ENCODE measurements at places on chromosomes 12 and 14.

DNA sequence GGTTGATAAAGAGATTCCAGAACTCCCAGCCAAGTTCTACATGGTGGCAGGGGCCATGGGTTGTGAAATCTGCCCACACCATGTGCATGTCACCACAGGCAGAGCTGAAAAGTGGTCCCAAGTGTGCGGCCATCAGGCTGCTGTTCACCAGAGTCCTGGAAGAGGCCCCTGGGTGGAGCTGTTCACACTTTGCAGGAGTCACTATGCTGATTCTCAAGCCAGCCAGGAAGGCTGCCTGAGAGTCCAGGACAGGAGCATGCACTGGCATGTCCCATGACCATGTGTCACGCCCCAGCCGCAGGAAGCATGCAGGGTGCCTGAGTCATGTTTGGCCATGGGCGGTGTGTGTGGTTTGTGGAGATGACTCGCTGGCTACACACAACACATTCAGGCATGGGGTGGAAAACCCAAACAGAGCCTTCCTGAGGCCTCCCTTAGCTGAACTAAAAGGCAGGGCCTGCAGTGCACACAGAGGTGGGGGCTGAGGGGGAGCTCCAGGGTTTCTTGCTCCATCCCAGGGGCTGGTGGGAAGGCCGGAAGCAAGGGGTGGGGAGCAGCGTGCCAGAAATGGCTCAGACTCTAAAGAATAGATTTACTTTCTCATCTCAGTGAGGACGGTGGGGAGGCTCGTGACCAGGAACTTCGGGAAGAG lies 19.4 kb downstream of the ABCB9 start:
- peak; percentile 89 for DNase-seq

DNA sequence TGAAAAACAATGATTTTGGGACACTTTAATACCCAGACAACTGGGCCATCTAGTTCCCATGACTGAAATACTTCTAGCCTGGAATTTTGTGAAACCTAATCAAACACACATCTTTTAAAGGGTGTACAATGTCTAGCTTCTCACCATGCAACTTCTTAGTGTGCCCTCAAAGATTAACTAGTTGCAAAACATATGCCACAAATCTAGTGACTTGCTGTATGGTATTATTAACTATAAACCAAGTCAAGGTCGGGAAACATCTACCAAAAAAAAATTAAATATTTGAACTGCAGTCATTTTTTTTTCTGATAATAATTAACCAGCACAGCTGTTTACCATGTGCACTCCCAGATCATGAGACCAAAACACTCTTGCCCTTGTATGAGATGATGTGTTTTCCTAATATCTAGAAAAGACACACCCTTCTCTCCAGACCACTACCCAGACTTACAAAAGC lies 171.8 kb upstream of the FOXN3 start:
- DNase-seq = no peak

- DNase-seq = no peak
Measured at GRCh38 chr14:39342768-39343167, 89.5 kb downstream of the FBXO33 start.

GRCh38 chr14:102200690-102201352 lies 61.1 kb downstream of the WDR20 start:
- no peak for DNase-seq

DNA sequence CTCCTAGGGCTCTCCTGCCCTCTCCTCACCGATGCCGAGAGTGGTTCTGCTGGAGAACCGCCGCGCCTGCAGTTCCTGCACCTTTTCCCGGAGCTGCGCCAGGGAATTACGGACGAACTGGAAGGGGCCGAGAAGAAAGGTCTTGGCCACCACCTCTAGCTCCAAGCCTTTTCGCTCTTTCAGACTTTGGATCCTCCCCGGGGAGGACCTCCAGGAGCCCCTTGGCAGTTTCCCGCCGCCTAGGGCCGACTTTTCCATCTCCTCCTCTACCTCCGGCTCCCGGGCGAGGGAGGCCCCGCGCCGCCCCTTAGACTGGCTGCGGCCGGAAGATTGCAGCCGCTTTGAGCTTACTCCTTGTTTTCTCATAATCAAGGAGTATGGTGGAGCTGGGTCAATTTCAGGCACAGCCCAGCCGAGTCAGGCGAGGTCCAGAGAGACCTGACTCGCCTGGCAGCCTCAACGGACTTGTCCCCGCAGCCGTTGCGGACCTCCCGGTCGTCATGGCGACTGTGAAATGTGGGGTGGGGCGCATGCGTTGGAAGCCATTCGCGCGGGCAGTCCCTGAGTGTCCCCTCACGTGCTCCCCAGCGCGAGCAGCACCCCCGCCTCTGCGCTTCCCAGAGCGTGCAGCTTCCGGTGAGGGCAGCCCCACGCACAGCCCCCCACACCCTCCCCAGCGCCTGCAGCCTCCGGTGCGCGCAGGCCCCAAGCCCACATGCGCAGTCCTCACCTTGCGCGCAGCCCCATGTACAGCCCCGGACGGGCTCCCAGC lies at the start of gene DPY19L2:
Gene DPY19L2 (minus strand): TSS at position 466 of the 772 bp plus-strand sequence. CDS start 100 bp downstream, at position 366.
- peak; percentile 65 for DNase-seq

DNA sequence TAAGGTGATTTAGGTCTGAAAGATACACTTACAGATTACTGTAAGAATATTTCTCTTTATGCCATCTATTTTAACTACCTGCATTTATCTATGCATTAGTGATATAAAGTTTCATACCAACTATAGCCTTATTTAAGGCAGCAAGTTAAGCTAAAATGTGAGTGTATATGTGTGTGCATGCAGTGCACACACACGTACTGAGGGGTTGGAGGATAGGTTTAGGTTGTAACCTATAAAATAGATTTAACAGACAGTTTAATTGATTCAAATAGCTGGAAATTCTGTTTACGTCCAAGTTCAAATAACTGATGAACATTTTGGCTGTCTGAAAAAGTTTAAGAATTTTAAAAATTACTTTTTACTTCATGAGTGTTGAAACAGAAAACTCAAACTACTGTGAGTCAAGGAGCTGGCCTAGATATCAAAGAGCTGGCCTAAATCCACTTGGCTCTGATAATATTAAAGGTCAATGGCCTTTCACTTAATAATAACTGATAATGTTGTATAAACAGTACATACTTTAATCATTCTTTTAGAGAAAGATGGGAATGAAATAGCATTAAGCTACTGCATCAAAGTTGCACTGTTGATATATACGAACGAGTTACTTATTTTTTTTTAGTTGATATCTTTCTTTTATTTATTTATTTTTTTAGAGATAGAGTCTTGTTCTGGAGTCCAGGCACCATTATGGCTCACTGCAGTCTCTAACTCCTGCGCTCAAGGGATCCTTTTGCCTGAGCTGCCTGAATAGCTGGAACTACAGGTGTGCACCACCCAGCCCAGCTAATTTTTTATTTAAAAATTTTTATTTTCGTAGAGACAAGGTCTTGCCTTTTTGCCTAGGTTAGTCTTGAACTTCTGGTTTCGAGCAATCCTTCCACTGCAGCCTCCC lies 13.8 kb upstream of the KCNJ8 start:
- DNase-seq = no peak

DNA sequence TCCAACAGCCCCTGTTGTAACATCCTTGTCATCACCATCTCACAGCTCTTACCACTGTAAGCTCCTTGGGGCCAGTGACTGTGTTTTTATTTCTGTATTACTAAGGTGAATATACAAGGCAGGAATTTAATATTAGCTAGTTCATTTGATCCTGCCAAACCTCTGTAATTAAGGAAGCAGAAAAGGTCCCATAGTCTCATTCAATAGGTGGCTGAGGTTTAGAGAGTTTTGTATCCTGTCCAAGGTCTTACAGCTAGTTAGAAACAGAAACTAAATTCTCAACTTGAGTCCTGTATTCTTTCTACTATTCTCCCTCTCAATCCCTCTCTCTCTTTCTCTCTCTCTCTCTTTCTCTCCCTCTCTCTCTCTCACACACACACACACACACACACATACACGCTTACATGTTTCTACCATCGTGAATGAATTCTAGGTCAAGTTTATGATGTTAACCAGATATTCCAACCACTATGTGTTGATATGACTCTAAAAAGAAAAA lies 543 bp upstream of the GLIPR1 start:
- no peak for DNase-seq

- DNase-seq = no peak
Measured at GRCh38 chr14:55975281-55975910, 142.8 kb upstream of the PELI2 start.

Data from CD4-positive, alpha-beta T cell treated with Interleukin-15 for 1 hour (primary cell).